ENCODE measurements at places on chromosomes 3 and 15.

DNA sequence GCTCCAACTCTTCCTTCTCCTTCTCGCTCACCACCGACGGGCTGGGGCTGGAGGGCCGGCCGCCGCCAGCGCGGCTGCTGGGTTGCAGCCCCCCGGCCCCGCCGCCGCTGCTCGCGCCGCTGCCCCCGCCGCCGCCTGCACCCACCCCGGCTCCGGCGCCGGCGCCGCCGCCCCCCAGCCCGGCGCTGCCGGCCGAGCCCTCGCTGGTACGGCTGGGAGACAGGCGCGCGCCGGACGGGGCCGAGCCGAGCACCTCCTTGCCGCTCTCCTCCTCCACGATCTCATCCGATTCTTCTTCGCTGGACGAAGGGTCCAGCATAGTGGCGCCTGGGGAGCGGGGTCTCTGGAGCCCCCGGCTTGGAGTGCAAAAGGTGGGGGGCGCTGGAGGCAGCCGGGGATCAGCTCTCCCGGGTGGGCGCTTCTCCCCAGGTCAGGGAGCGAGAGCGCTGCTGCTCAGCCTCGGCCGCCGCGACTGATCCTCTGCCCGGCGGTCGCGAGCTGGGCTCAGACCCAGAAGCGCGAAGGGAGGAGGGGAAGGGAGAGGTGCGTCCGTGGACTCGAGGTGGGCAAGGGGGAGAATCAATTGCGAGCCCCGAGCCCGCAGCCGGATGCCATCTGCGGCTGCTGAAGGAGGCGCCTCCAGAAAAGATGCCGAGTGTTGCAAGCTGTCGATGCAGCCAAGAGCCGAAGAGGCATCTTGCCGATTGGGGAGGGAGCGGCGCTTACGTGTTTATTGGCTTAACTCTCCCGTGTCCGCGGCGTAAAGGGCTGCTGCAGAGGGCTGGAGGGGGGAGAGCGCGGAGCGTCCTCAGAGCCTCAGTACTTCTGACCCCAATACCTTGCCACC is at the start of gene CADPS:
TSS of gene CADPS (minus strand) at position 706 of the 847 bp plus-strand sequence. CDS start at position 319, 387 bp downstream.
- no peak for DNase-seq

GRCh38 chr3:32018757-32019564 is 37.4 kb downstream of the ZNF860 start:
- DNase-seq = no peak

DNA sequence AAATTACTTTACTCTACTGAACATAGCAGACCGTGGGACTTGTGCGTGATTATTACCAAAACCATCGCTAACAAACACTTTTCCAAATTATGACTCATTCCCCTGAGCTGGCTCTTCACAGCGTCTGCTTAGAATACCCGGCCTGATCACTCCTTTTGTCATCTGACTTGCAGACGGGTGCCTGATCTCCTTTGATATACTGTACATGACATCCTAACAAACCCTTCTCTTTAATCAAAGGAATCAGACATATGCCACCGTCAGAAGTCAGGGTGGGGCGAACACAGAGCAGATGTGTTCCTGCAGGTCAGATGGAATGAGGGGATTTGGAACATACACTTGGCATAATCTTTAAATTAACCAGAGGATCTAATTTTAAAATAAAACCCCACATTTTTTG is 48.5 kb upstream of the SH3GL3 start:
- no peak for DNase-seq

- no peak for DNase-seq
Observed at GRCh38 chr15:71109905-71110304, 5.4 kb upstream of the THSD4 start.

DNA sequence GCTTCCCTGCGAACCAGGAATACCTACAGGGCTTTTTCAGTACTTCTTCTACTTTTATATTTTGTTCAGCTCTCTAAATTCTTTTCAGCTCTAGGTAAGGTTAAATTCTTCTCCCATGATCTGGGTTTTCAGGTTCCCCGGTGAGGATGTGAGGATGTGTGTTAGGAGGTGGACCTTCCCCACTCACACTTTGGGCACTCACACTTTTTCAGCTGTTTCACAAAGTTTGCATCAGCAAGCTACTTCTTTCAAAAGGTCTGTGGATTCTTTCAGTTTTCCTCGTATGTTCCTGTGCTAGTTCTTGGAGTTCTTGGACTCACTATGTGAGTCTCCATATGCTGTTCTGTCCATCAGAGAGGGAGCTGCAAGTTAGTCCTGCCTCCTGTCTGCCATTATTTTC is 13.9 kb upstream of the OR5K2 start:
- DNase-seq = no peak

GRCh38 chr3:194296454-194297263 is 54.5 kb downstream of the CPN2 start:
- DNase-seq = peak; percentile 67

GRCh38 chr3:10876661-10877060 is 60.6 kb downstream of the SLC6A11 start:
- DNase-seq = no peak

- no peak for DNase-seq
Observed at GRCh38 chr3:151226088-151226563, 23.1 kb upstream of the GPR171 start.

GRCh38 chr3:48306860-48307530 is 26.5 kb downstream of the SPINK8 start:
- DNase-seq = no peak

GRCh38 chr3:160170409-160171370 is 54.5 kb upstream of the C3orf80 start:
- DNase-seq = no peak

GRCh38 chr3:2370317-2370716 is 271.7 kb downstream of the CNTN4 start:
- no peak for DNase-seq

DNA sequence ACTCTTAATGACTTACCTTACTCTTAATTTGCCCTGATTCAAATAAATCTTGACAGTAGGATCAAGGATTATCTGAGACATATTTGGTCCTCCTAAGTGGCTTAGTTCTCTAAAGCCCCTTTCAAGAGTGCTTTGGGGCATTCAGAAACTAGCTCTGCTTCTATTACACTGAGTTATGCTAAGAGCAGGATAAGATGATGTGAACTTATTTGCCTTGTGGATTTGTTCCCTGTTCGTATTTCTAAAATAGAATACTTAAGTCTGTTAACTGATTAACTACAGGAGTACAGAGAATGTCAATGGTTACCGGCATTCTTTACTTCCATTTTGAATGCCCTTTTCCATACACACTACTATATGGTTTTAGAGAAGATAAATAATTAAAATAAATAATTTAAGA is 14.8 kb upstream of the FRMD4B start:
- DNase-seq = no peak

DNA sequence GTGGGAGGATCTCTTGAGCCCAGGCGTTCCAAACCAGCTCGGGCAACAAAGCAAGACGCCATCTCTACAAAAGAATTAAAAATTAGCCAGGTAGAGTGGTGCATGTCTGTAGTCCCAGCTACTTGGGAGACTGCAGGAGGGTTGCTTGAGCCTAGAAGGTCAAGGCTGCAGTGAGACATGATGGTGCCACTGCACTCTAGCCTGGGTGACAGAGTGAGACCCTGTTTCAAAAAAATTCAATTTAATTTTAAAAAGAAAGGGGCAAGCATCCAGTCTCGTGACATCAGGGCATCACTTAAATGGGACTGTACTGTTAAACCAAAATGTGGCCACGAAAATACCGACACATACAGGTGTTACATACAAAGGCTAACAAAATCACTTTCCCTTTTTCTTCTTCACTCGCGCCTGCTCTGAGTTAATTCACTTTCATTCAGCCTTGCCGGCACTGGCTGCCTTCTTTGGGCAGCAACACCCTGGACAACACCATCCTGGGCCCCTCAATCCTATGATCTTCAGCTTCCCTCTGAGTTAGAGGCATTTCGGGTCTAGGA is 121.7 kb downstream of the LIPC start:
- no peak for DNase-seq

DNA sequence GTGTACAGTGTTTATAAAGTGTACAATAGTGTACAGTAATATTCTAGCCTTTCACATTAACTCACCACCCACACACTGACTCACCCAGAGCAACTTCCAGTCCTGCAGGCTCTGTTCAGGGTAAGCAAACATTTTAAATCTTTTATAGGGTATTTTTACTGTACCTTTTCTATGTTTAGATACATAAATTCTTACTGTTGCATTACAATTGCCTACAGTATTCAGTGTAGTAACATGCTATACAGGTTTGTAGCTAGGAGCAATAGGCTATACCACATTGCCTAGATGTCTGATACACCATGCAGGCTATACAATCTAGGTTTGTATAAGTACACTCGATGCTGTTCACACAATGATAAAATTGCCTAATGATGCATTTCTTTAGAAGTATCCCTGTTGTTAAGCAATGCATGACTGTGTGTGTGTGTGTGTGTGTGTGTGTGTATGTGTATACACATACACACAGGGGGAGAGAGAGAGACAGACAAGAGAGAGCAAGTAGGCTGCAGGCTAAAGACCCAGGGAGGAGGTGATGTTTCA is 72.5 kb upstream of the PRR23C start:
- no peak for DNase-seq

DNA sequence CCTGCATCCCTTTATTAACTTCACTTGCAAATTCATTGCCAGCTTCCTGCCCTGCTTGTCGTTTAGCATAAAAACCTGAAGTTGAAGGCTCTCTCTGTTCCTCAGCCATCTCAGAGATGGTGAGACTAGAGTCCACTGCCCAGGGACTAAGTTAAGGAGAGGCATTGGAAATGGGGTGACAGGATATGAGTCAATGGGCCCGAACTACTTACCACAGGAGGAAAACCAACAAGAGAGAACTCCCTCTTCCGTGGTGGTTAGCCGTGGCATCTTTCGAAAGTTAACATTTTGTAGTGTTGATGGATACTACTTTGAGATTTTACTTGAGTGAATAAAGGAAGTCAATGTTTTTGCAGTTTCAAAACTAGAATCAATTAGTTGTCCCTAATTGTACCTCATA is 65.3 kb downstream of the LRTM1 start:
- no peak for DNase-seq

DNA sequence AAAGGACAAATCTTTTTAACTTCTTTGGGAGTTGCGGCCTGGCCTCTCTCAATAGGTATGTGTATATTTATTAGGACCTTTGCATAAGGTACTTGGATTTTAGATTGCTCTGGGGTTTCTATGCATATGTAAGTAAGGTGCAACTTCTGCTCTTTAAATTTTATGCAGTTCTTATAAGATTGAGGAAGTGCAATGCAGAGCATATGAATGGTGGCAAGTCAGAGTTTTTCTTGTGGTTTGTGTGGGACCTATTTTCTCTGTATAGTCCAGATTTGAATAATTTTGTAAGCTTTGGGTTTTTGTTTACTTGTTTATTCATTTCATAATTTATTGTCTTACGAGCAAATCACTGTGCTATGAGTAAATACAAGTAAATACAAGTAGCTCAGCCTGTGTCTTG is 101.5 kb downstream of the ATG7 start:
- DNase-seq = no peak

DNA sequence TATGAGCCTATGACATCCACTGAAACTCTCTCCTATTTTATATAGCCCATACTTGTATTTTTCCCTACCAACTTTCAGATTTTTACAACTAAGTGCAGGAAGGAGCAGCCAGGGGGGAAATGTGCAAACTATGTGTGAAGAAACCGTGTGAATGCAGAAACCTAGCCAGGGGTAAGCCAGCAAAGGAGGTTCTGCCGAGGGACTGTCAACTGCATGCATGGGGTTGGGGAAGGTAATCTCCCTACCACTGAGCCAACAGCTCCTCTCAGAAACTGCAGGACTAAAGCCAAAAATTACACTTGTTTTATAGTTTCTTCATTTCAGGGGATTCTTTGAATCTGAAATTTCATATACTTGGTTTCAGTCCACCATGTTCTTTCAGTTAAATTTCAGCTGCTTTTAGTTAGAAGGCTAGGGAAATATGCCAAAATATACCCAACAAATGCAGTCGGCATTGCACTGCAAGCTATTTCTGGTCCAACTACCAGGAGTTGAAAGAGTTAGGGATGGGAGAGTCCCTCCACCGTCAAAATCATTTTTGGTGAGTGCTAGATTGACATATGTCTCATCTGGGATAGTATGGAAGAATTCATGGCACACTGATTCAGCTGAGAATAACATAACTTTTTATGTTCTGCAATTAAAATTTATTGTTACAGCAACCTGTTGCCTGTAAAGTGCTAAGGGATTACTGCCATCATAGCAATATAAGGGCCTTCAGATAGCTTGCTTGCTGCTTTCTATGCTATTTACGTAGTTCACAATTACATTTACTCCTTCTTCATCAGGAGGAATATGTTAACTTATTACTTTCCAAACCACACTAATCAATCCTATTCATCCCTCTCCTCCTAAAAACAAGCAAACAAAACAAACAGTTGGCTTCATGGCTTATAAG is 904.2 kb downstream of the ROBO1 start:
- peak; percentile 67 for DNase-seq

DNA sequence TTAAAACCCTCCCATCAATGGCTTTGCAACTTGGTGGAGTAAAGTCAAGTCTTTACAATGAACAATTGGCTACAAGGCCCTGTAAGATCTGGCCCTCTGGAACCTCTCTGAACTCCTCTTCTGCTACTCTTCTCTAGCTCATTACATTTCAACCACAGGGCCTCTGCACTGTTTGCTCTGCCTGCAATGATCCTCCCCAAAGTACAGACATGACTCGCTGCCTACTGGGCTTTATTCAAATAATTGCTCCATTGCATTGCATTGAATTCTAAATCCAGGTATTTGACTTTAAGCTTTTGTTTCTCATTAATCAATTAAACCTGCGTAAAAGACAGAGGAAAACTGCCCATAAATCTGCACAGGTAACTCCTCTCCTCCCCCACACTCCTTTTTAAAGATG is 96.7 kb downstream of the CD47 start:
- DNase-seq = no peak

DNA sequence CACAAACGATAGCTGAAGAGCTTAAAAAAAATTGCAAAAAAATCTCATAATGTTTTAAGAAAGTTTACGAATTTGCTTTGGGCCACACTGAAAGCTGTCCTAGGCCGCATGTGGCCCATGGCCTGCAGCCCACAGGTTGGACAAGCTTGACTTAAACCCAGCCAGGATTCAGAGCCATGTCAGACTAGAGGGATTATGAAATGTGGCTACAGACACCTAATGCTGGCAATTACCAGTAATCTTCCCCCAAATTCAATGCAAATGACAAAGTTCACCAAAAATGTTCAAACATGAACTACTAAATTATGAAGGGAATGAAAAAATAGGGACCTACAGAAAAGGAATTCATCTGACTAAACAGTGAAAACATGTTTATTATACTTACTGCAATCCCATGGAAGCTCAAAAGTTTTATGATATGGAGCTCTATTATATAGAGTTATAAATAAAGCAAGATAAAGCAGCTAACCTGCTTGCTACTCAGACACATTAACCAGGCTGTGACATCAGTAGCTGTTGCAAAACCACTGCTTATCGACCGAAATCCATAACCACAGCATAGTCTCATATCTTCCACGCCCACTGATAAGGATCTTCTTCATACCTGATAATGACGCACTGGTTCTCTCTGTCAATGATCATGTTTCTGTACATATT is 49.2 kb downstream of the LDHAL6B start:
- no peak for DNase-seq

- no peak for DNase-seq
Observed at GRCh38 chr3:184409331-184409926, 29.6 kb downstream of the CHRD start.

DNA sequence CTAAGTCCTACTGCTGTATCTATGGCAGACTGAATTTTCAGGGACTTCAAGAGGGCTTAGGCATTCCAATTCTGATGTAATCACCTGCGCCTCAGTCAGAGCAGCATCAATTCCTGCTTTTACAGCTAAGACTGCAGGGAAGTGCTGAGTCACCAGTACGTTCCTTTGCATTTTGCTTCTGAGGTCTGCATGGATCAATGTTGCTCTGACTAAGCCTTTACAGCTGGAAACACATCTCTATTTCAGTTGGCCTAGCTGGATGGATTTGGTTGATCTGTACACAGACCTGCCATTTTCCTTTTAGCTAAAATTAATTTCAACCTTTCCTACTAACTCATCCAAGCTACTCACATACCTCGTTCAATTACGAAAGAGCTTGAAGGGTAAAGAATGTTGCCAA is 51.3 kb downstream of the ETV5 start:
- DNase-seq = no peak

All from left hindlimb (tissue), 1 donor.